ENCODE measurements at places on chromosomes 4 and X.
A peak's percentile ranks its signal among the peaks of the same experiment; 100 is the strongest.

DNA sequence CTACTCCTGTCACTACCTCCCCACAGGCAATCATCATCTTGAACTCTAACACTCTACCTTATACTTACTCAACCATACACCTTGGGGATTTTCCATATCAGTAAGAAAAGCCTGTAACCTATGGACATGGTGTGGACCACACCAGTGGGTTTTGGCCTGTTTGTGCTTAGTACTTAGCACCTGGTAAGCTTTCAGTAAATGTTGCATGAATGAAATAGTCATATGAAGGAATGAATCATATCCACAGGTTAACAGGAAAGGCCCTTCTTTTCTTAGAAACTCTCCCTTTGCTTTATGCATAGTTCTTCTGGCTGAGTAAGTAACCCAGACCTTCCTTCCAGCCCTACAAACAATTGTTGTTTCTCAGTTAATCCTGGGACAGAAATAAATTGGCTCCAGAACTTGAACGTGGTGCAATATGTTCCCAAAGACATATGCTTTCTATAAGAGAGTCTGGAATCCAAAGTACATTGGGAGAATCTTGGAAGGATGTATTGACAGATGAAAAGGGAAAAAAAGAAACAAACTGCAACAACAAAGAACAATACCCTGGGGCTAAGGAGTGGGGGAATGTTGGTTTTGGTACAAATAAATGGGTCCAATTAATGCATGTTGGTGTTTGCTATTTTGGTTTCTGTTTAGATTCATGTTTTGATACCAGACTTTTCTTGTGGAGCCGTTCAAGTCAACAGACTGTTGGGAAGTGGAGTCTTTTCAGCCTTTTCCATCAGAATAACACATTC is 27.8 kb downstream of the RASL11B start:
- no peak for ATAC-seq

- peak; percentile 57 for ATAC-seq
These were observed 15.3 kb downstream of the USP46 start for GRCh38 chr4:52643785-52644244.

- no peak for ATAC-seq
These were observed 2687.3 kb downstream of the PCDH7 start for GRCh38 chr4:33407496-33407895.

GRCh38 chr4:84892950-84893349 is 73.5 kb downstream of the WDFY3 start:
- no peak for ATAC-seq

DNA sequence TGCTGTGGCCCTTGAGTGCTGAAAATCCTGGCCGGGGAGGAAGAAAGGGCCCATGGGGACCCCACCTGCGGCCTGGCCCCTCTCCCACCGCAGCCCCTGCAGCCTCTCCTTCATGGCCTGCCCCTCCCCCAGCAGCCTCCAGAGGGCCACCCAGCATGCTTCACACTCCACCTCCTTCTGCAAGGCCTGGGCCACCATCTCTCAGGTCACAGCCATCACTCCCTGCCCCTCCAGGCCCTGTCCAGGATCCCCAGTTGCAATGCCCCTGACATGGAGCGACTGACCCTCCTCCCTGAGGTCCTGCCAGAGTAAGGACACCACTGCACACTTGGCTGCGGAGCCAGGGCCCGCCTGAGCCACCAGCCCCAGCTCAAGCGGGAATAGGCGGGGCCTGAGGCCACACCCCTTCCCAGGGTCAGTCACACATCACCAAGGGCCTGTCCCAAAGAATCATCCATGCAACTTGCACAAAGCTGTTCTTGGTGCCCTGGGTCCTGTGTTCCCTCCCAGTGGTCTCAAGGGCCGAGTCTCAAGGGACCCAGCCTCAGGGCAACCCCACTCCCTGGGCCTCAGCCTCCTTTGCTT is 32.9 kb downstream of the CCNQ start:
- no peak for ATAC-seq

DNA sequence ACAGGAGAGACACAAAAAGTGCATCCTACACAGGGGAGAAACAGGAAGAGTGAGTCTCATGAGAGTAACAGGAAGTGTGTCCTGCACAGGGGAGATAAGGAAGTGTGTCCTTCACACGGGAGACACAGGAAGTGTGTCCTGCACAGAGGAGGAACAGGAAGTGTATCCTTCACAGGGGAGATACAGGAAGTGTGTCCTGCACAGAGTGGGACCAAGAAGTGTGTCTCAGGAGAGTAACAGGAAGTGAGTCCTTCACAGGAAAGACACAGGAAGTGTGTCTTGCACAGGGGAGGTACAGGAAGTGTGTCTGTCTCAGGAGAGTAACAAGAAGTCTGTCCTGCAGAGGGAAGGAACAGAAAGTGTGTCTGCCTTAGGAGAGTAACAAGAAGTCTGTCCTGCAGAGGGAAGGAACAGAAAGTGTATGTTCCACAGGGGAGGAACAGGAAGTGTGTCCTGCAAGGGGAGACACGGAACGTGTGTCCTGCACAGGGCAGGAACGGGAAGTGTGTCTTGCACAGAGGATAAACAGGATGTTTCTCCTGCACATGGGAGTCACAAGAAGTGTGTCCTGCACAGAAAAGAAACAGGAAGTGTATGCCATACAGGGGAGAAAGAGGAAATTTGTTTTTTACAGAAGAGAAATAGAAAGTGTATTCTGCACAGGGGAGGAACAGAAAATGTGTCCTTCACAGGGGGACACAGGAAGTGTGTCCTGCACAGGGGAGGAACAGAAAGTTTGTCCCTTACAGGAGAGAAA is 102.0 kb downstream of the ARSF start:
- no peak for ATAC-seq

- ATAC-seq, result no peak
These were observed 48.3 kb downstream of the MEPE start for GRCh38 chr4:87881115-87881514.

DNA sequence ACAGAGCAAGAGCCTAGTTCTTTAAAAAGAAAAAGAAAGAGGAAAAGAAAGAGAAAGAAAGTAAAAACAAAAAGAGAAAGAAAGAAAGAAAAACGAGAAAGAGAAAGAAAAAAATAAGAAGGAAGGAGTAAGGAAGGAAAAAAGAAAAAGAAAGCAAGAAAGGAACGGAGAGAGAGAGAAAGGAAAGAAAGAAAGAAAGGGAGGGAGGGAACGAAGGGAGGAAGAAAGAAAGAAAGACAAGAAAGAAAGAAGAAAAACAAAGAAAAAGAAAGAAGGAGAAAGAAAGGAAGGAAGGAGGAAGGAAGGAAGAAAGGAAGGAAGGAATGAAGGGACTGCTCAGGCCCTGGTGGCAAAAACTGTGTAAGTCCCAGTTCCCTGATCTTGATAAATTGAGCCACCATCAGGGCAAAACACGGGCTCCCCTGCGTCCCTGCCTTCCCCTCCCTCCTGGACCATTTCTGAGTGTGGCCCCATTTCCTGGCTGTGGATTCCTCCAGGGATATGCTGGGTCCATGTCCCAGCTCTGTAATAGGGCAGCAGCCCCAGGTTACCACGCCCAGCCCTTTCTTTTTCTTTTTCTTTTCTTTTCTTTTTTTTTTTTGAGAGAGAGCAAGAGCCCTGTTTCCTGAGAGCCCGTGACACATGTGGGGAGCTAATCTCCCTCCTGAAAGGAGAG is 44.8 kb downstream of the SHOX start:
- no peak for ATAC-seq

DNA sequence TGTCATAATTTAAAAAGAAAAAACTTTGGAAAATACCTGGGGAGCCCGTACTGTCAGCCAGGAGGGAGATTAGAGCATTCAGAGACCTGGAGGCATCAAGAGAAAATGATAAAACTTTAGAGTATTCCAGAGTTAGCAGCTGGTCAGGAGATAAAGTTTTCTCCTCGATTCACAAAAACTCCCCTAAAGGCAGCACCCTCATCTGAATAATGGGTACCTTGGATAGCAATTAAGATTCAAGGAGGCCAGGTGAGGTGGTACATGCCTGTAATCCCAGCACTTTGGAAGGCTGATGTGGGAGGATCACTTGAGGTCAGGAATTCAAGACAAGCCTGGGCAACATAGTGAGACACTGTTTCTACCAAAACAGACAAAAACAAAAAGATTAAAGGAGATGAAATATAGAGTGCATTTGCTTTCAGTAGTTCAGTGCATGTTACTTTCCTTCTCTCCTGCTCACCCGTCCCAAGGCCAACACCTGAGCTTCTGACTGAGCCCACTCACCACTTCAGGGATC is 18.6 kb upstream of the RAB40A start:
- ATAC-seq, result no peak

GRCh38 chr4:56460085-56460484 is 7.3 kb upstream of the SRP72 start:
- ATAC-seq, result no peak

DNA sequence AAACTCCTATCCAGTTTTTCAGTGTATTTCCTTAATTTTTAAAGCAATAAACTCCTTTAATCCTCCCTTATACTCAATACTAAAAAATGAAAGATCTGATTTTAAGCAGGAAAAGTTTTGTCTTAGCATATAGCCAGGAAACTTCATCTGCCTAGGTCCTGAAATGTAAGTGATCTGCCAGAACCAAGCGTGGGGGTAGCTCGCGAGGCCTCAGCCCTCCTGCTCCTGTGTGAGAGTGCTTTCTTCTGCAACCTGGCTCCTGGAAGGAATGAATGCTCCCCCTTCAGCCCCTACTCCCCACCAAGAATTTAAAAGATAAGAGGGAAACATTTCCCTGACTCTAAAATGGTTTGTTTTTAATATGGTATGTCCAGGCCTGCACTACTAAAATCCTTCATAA is 160.1 kb downstream of the CBR4 start:
- no peak for ATAC-seq

DNA sequence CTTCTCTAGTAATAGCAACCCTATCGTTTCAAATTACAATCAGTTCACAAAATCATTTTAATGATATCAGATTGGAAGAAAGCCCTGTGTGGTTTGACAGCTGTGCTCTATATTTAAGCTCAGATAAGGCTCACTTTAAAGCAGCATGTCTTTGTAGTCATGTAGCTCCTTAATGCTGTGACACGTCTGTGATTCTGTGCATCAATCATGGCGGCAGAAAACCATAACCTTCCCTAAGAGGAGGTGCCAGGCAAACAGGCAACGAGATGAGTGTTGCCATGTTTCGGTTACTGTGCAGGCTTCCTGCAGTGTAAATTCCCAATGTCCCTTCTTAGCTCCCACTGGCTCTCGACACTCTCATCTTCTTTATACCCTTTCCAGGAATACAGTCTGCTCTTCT is 212.7 kb downstream of the GRID2 start:
- no peak for ATAC-seq

- peak; percentile 74 for ATAC-seq
These were observed 6.5 kb downstream of the NEUROG2 start for GRCh38 chr4:112509243-112510141.

- no peak for ATAC-seq
These were observed 123.8 kb upstream of the CXCL13 start for GRCh38 chr4:77481856-77482255.

Measured in SK-N-SH treated with all-trans-retinoic acid at 6 μM for 48 hours (cell line).